ENCODE measurements at places on chromosomes 11 and 22.
A peak's percentile ranks its signal among the peaks of the same experiment; 100 is the strongest.

DNA sequence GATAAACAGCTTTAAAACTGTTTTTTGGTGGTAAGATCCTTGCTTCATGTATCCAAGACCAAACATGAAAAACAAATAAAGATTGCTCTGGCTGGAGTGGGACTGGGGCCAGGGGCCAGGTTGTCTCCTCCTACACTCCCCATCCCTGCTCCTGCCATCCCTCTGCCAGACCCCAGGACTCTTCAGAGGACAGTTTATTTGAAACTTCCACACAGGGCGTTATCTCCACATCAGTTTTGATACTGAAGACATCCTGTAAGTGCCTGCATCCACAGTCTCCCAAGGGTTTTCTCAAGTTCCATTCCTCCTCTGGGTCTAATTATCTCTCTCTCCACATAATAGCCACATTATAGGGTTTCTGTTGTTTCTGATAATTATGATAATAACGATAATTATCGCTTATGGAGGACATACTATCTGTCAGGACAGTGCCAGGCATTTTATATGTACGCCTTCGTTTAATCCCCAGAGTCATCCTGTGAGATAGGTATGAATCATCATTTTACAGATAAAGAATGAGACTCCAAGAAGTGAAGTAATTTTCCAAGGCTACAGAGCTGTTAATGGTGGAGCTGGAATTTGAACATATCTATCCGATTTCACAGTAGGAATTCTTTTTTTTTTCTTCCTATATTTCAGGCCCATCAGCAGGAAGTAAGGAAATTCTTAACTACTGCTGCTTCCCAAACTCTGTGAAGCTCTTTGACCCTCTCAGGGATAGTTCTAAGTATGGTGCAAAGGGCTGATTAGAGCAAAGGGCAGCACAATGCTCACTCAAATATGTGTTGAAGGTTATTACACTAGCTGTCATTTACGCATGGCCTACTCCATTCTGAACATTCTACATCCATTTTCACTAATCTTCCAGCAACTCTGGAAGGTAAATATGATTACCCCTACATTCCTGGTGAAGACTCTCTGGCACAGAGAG lies 488.0 kb upstream of the CCDC90B start:
- H3K4me3 ChIP-seq = no peak overlapping the region
- H3K27ac ChIP-seq = no peak overlapping the region
- no peaks in the 10 kb centered on the region for H3K4me1 ChIP-seq
- DNase-seq = no peak
- H3K36me3 ChIP-seq = no peaks in the 10 kb centered on the region

DNA sequence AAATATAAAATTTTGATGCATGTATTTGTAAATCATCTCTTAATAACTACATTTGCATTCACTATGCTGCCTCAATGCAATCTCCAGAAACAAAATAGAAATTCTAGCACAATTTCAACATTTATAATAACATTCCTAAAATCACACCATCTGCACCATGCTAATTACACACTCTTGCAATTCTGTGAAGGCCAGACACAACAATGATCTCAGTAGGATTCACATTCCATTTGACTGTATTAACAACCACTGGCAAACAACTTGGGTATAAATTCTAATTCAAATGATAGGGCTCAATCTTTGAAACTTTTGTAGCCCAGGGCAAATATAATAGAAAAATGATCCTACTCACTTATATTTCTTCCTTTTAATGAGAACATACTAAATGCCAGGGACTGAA lies 25.9 kb downstream of the RAB6A start:
- H3K36me3 ChIP-seq = peaks cover 7% of the 10 kb centered on the region
- H3K27me3 ChIP-seq = no peaks in the 10 kb centered on the region
- DNase-seq = no peak

- H3K36me3 ChIP-seq = no peaks in the 10 kb centered on the region
- H3K4me3 ChIP-seq = peak overlapping the region; percentile 74
- H3K4me1 ChIP-seq = peaks cover 6% of the 10 kb centered on the region
Observed at GRCh38 chr22:43923191-43923590, 414 bp upstream of the PNPLA3 start.

GRCh38 chr11:68081691-68082090 lies 39.5 kb downstream of the CHKA start:
- H3K4me1 ChIP-seq = no peaks in the 10 kb centered on the region
- H3K4me3 ChIP-seq = no peak overlapping the region
- no peak overlapping the region for H3K27ac ChIP-seq
- H3K36me3 ChIP-seq = peaks cover 2% of the 10 kb centered on the region

DNA sequence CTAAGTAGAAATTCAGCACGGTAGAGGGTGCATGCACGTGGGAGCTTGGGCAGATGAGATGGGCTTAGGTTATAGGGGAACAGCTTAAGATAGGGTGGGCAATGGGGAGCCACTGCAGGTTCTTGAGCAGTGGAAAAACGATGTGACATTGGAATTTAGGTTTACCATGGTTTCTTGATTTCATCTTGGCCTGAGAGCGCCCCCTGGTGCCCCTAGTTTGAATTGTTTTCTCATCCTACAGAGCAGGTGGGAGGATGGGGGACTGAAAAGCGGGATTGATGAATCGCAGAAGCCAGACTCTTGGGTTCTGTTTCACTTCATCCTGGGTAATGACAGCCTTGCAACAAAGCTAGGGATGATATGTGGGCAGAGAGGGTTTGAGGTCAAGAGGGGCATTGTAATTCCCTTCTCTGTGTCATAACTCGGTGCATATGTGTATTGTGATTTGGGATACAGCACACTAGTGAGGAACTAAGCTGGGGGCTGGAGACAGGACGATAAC lies 6.7 kb upstream of the MCAM start:
- peaks cover 19% of the 10 kb centered on the region for H3K4me1 ChIP-seq
- H3K27me3 ChIP-seq = peaks cover 9% of the 10 kb centered on the region
- no peaks in the 10 kb centered on the region for H3K36me3 ChIP-seq
- H3K4me3 ChIP-seq = no peak overlapping the region
- H3K27ac ChIP-seq = no peak overlapping the region

DNA sequence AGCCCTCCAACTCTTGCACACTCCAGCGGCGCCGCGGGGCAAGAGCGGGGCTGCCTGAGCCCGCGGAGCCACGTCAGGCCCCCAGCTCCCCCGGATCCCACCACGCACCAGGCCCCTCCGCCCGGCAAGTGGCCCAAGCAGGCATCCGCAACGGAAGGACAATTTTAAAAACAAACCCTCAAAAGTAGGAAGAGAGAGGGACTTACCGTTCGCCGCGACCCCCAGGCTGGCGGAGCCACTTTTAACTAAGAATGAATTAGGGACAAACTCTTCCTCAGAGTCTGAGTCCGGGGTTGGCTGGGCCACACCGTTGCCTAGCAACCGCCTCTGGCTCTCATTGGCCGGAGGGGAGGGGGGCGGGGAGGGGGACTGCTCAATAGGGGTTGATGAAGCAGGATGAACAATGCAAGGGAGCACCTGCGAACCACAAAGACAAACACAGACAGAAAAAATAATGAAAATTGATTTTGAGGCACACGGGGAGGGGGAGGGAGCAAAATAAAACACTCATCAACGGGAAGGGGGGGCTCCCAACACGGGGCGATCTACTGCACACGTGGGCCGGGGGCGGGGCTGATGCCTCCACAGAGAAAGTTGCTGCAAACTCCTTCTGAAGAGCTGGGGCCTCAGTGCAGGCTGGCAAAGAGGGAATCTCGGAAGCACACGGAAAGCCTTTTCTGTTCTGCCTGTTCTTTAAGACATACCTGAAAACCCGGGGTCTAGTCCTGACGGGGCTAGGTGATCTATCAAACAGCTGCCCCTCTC lies 387.5 kb upstream of the NARS2 start:
- no peak overlapping the region for H3K4me3 ChIP-seq
- H3K36me3 ChIP-seq = no peaks in the 10 kb centered on the region

- no peaks in the 10 kb centered on the region for H3K4me1 ChIP-seq
- no peak for DNase-seq
- H3K36me3 ChIP-seq = no peaks in the 10 kb centered on the region
- H3K27me3 ChIP-seq = peaks cover 5% of the 10 kb centered on the region
Observed at GRCh38 chr11:102223859-102224258, 93.4 kb upstream of the BIRC3 start.

DNA sequence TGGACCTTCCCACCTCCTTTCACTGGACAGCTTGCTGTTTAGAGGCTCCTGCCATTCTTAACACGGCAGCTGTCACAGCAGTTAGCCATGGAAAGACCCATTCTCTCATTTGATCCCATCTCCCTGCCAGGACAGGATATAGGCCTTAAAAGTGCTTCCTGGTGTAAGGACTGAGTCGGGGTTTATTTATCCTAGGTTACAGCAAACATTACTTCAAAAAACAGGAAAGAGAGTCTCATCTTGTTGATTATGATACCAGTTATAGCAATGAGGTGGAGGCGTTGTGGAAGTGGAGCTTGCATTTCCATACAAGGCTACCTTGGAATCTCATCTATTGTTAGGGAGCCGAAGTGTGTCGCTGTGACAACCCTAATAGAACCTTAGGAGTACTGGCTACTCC lies 17.4 kb upstream of the ETS1 start:
- H3K4me1 ChIP-seq = peaks cover 62% of the 10 kb centered on the region
- no peaks in the 10 kb centered on the region for H3K27me3 ChIP-seq
- H3K27ac ChIP-seq = no peak overlapping the region
- no peak overlapping the region for H3K4me3 ChIP-seq
- DNase-seq = no peak

DNA sequence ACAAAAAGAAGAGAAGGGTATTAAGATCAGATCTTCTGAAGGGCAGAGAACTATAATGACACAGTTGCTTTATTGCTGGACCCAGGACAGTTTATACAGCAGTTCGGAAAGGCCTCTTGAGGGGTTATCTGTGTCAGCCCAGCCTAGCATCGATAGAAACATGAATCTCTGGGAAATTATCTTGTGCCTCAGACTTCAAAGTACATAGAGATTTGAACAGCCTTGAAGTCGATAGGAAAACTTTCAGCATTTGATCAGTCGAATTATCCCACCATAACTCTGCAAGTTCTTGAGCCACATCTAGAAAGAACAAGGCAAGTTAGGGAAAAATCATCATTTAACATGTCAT lies 2.5 kb upstream of the LMO2 start:
- peak overlapping the region; percentile 69 for H3K4me3 ChIP-seq
- H3K36me3 ChIP-seq = no peaks in the 10 kb centered on the region
- peaks cover 67% of the 10 kb centered on the region for H3K27me3 ChIP-seq
- DNase-seq = no peak
- peaks cover 59% of the 10 kb centered on the region for H3K4me1 ChIP-seq
- peak overlapping the region; percentile 89 for H3K27ac ChIP-seq

DNA sequence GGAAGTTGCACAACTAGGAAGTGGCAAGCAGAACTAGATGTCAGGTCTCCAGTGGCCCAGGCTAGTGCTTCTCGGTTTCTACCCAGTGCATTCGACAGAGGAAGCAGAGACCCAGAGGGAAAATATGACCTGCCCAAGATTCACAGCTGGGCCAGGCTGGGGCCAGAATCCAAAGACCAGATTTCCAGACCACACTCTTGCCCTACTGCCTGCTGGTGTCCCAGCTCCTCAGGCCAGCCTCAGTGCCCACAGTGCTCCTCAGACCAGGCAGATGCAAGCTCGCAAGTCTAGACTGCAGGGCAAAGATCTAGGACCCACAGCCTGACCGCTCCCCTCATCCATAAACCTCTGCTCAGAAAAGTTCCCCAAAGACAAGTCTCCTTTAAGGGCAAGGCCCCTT lies 262.6 kb downstream of the BUD13 start:
- H3K4me3 ChIP-seq = no peak overlapping the region
- H3K4me1 ChIP-seq = no peaks in the 10 kb centered on the region
- H3K36me3 ChIP-seq = no peaks in the 10 kb centered on the region
- peaks cover 21% of the 10 kb centered on the region for H3K27me3 ChIP-seq
- DNase-seq = no peak

GRCh38 chr11:36409152-36409816 lies 100.8 kb downstream of the TRAF6 start:
- peaks cover 3% of the 10 kb centered on the region for H3K27me3 ChIP-seq
- peak overlapping the region; percentile 54 for H3K4me3 ChIP-seq
- H3K4me1 ChIP-seq = peaks cover 71% of the 10 kb centered on the region
- H3K36me3 ChIP-seq = peaks cover 5% of the 10 kb centered on the region
- H3K27ac ChIP-seq = peak overlapping the region; percentile 90
- DNase-seq = peak; percentile 33

- H3K27ac ChIP-seq = peak overlapping the region; percentile 86
- H3K4me3 ChIP-seq = peak overlapping the region; percentile 87
- H3K36me3 ChIP-seq = peaks cover 26% of the 10 kb centered on the region
- no peak for DNase-seq
- no peaks in the 10 kb centered on the region for H3K27me3 ChIP-seq
- H3K4me1 ChIP-seq = peaks cover 18% of the 10 kb centered on the region
Observed at GRCh38 chr22:36480941-36481392, 473 bp downstream of the TXN2 start.

DNA sequence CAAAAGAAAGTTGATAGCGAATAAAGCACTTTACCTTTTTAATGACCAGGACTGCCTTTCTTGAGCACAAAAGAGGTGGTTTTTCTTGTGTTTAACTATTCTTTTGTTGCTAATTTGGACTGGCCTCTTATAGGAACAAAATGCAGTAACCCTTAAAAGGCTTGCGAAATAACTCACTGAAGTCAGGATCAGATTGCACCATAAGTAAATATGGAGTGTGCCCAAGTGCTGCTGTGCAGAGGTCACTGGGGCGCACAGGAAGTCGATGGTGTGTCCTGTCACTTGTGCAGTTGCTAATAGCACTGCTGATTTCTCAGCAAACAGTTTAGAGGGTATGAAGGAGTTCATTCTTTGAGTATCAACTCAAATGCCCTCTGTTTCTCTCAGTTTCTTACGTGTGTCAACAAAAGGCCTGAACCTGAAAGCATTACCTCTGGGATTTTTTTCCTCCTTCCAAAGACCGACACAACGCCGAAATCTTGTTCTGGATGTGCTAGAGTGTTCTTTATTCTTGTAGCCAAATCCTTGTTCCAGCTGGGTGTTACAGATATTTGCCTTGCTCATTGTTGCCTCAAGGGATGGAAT lies 71.3 kb downstream of the ATXN10 start:
- H3K27me3 ChIP-seq = no peaks in the 10 kb centered on the region
- H3K4me1 ChIP-seq = peaks cover 7% of the 10 kb centered on the region
- H3K4me3 ChIP-seq = no peak overlapping the region
- peaks cover 49% of the 10 kb centered on the region for H3K36me3 ChIP-seq

DNA sequence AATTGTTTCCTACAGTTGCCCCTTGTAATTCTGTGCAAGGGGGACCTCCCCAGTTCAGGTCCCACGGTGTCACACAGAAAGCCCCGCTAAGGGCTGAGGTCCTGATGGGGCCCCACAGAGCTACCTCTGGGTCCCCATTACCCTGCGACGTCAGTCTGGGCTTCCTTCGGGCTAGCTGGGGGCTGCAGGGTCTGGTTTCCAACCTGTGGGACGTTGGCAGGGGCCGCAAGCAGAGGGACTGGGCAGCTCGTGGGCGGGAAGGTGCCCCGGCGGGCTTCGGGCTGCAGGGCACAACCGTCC lies 698 bp downstream of the SLC37A4 start:
- peaks cover 17% of the 10 kb centered on the region for H3K4me1 ChIP-seq
- H3K36me3 ChIP-seq = peaks cover 11% of the 10 kb centered on the region
- H3K27ac ChIP-seq = peak overlapping the region; percentile 78
- H3K27me3 ChIP-seq = no peaks in the 10 kb centered on the region

GRCh38 chr11:34560511-34560910 lies 46.9 kb upstream of the ELF5 start:
- no peaks in the 10 kb centered on the region for H3K36me3 ChIP-seq
- no peak for DNase-seq
- H3K27me3 ChIP-seq = peaks cover 36% of the 10 kb centered on the region
- H3K4me1 ChIP-seq = no peaks in the 10 kb centered on the region
